Calu3 (cell line): ENCODE measurements at places on chromosomes 3 and 15. TPM values are rescaled to one million over a fixed set of nuclear protein-coding genes. Genes with fewer than 3 reads are reported as not detected.
A peak's percentile ranks its signal among the peaks of the same experiment; 100 is the strongest.

GRCh38 chr3:33075995-33076394 lies 21.0 kb downstream of the GLB1 start:
- no peak for DNase-seq

The PTX3 gene
- total RNA-seq = 1.8 and 2.9 TPM in 2 replicates

GRCh38 chr3:129004639-129005295 lies 3.7 kb downstream of the EFCC1 start:
- DNase-seq = no peak

- no peak for DNase-seq
Observed at GRCh38 chr15:70956201-70956995, 63.8 kb downstream of the LRRC49 start.

The EEF1AKMT4 gene
- 11.2 and 11.6 TPM in 2 replicates for total RNA-seq

- no peak for DNase-seq
Observed at GRCh38 chr3:119063471-119063870, 28.8 kb upstream of the IGSF11 start.

The ANKRD63 gene
- total RNA-seq = 0.56 TPM in 1 of 2 replicates, not detected in the other

The WDR72 gene
- total RNA-seq = 3.7 and 3.9 TPM in 2 replicates

- no peak for DNase-seq
Observed at GRCh38 chr3:72307438-72308115, 522.6 kb upstream of the PROK2 start.

GRCh38 chr3:57755368-57755675 lies 787 bp upstream of the SLMAP start:
- no peak for DNase-seq

GRCh38 chr3:144564011-144564410 lies 592.4 kb downstream of the DIPK2A start:
- no peak for DNase-seq

- DNase-seq = peak; percentile 29
Observed at GRCh38 chr15:63600001-63600615, 2.9 kb downstream of the FBXL22 start.

DNA sequence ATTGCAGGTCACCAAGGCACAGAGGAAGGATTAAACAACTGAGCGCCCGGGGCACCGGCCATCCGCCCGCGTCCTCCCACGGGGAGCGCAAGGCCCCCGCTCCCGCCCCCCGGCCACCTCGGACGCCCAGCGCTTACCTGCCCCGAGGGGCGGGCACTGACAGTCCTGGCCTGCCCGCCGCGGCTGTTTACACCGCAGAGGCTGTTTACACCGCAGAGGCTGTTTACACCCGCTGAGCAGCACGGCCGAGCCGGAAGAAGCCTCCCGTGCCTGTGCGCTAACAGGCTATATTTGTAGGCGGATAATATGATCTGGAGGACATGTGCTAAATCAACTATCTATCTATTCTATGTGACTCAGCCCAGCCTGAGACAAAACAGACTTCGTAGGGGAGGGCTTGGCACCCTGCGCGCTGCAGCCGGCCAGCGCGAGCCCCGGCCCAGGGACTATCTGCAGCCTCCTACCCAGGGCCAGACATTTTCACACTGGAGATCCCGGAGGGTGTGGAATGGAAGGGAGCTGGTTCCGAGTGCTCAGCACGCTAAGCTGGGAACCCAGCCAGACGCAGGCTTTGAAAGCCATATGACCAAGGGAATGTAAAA lies at the start of gene LRRC2:
Gene LRRC2 (minus strand): TSS at position 263 of the 602 bp plus-strand sequence. CDS start 14,711 bp downstream, outside the sequence.
- DNase-seq = no peak

The FRMD4B gene
- total RNA-seq = 13.8 and 16.7 TPM in 2 replicates

DNA sequence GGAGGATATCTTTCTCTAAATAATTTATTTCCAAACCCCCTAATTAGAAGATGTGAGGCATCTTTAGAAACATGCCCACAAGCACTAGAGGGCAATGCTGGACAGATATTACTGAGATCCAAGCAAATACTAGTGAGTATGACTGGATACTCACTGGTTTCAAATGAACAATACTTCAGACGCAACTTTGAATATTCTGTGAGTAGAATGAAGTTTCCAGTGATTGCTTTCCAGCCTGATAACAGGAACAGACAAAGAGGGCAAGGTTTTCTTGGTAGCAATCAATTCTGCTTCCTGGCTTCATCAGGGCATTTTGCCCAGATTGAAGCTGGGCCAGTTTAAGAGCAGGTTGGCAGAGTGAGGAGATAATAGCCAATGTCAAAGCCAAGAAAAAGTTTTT lies 442.6 kb upstream of the PDZRN3 start:
- no peak for DNase-seq

The ADAMTS9 gene
- 54.6 and 63.3 TPM in 2 replicates for total RNA-seq

The VEPH1 gene
- 26.0 and 35.1 TPM in 2 replicates for total RNA-seq

The SERINC4 gene
- 0.33 TPM in 1 of 2 replicates, not detected in the other for total RNA-seq

DNA sequence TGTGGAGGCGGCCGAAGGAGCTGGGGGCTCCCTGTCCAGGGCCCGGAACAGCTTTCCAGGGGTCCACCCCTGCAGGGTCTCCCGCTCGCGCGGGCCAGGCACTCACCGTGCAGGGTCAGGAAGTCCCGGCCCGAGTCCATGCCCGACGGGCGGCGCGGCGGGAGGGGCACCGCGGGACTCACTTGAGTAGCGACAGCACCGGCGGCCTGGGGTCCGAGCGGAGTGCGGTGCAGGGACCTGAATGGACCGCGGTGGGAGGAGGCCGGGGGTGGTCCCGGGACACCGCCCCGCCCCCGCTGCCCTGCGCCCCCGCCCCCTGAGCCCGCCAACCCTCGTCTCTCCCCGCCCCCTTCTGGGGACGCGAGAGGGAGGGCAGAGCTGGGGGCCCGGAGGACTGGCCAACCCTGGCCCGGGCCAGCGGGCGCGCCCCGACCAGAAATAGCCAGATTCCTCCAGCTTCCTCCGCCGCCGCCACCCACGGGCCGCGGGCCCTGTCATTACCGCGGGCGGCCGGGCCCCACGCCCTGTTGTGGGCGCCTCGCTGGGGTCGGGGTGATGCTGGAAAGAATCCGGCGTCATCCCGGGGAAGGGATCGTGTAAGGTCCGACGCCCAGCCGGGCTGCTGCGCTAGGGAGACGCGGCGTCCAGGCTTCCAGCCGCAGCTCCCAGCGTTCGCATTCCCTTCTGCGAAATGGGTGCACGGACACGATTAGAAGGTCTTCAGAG lies at the start of gene PLCD1:
Gene PLCD1 (minus strand): TSS at position 243 of the 726 bp plus-strand sequence. CDS start 103 bp downstream, at position 140.
- peak; percentile 56 for DNase-seq
